A172 (cell line): ENCODE measurements at places on chromosomes 1 and 21.

- no peak for DNase-seq
Observed at GRCh38 chr1:20728371-20729154, 3.9 kb downstream of the SH2D5 start.

DNA sequence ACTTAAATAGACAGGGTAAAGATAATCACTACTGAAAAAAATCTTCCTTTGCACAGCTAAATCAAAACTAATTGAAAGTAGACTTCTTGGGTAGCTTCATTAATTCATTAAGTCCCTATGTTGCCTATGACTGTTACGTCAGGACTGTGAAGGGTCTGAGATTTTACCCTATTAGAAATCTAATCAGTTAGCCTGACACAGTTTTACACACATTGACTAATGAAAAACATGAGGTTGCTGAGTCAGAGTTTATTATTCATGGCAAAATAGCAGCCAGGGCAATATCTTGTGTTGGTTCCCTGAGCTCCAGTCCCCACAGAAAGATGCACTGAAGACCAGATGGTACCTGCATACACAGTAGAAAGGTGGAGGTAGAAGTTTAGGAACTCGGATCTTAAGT, 262.5 kb upstream of the ZP4 start:
- no peak for DNase-seq

DNA sequence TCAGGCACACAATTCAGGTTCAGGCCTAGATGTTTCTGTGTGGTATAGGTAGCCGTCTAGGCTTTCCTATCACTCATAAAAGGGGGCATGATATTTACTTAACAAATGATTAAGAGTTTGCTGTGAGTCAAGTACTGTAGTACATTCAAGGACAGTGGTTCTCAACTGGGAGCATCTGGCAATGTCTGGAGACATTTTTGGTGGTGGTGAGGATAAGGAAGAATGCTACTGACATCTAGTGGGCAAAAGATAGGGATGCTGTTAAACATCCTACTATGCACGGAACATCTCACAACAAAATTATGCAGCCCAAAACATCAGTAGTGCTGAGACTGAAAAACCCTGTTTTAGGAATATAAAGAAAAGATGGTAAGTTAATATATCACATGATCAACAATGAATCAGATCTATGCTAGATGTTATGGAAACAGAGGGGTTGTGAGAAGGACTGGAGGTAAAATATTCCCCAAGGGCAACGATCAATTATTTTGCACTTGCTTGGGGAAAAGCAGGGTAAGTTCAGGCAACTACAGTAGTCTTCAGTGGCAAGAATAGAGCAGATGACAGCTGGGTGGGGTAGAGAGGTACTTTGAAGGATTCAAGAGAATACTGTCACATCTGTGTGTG, 4.9 kb downstream of the DNTTIP2 start:
- peak; percentile 42 for DNase-seq

DNA sequence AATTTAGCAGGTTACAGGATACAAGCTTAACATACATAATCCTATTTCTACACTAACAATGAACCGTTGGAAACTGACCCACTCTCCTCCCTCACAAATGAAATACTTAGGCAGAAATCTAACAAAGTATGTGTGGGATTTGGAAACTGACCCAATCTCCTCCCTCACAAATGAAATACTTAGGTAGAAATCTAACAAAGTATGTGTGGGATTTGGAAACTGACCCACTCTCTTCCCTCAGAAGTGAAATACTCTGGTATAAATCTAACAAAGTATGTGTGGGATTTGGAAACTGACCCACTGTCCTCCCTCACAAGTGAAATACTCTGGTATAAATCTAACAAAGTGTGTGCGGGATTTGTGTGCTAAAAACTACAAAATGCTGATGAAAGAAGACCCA, 60.3 kb downstream of the TRAF5 start:
- no peak for DNase-seq

DNA sequence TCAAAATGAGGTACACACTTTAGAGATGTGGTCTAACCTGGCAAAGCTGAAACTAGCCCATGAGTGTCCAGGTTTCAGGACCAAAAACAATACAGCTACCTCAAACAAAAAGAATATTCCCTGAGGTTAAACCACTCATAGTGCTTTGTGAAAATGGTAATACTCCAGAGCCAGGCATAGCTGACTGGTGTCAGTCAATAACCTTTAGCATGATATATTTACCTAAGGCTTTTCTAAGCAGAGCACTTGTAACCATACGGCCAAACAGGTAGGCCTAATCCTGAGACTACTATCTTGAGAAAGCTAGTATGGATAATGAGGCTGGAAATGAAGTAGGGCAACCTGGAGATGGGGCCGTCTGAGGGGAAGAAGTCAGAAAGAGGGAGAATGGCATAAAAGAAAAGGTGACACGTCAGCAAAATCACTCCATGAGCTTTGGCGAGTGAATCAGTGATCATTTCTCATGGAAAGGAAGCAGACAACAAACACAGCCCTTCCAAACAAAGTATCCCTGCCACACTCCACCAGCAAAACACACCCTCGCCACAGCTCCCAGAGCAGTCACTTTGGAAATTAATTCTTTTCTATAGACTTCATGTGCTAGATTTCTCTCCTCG, 1.7 kb upstream of the LRRC52 start:
- no peak for DNase-seq

DNA sequence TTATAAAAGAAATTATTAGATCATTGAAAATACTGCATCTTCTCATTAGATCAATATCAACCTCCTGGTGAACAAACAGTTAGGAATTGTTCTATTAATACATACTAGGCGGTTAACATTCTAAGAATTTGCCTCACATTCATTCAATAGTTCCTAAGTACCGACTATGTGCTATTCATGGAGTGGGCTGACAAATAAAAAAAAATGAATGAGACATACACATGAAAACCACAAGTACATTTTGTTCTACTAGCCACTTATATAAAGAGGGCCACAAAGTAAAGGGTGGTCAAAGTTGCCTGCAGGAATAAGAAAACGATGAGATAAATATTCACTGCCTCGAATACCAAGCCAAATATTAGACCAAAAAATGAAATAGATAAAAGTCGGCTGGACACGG, 294.4 kb downstream of the SDCCAG8 start:
- DNase-seq: no peak

GRCh38 chr1:20381045-20381641, 90.5 kb downstream of the VWA5B1 start:
- DNase-seq: no peak

DNA sequence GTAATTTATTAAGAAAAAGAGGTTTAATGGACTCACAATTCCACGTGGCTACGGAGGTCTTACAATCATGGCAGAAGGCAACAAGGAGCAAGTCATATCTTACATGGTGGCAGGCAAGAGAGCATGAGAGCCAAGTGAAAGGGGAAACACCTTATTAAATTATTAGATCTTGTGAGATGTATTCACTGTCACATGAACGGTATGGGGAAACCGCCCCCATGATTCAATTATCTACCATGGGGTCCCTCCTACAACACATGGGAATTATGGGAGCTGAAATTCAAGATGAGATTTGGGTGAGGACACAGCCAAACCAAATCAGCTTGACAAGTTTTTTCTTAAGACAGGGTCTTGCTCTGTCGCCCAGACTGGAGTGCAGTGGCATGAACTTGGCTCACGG, 14.3 kb downstream of the DAP3 start:
- no peak for DNase-seq

DNA sequence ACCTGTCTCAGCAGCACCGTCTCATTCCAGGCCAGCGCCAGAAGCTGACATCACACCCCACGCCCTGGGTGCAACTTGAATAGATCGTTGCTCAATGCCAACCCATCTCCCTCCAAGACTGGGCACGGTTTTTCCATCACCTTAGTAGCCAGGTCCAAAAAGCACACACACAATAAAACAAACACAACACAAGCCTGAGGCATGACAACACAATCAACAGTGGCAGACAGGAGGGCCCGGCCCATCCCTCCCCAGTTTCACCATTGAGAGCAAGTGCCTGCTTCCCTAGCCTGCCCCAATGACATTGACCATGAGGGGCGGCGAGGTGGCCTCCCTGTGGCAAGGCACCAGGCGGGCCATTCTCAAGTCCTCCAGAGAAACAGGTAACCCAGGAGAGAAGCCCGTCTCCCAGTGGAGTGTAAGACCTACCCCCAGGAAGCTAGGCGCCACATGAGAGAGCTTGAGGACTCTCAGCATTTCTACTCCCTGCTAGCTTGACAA, 2.7 kb downstream of the IFFO2 start:
- DNase-seq: no peak

GRCh38 chr1:26429721-26430120, 2.4 kb upstream of the DHDDS start:
- DNase-seq: no peak

GRCh38 chr1:106564192-106564591, 492.3 kb upstream of the PRMT6 start:
- DNase-seq: no peak

- DNase-seq: no peak
Observed at GRCh38 chr1:200998323-200998722, 25.2 kb downstream of the KIF21B start.

DNA sequence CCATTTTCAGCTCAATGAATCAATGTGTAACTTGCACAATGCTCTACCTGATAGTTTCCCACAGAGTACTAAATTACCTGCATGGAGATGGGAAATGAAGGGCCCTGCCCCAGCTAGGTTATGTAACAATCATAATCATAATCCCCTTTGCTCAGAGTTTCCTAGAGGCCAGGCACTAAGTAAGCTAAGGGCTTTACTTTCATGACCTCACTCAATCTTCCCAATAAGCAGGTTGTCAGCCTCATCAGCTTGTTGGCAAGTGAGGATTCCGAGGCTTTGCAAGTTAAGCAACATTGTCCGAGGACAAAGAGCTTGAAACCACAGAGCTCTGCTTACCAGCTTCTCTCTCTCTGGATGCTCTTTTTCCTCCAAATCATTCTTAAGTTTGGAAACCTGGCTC, 64.1 kb upstream of the NTPCR start:
- no peak for DNase-seq

- DNase-seq: peak; percentile 16
Observed at GRCh38 chr1:119101563-119101962, 38.9 kb downstream of the WARS2 start.

GRCh38 chr1:247110627-247111258, 6.6 kb upstream of the ZNF669 start:
- no peak for DNase-seq

DNA sequence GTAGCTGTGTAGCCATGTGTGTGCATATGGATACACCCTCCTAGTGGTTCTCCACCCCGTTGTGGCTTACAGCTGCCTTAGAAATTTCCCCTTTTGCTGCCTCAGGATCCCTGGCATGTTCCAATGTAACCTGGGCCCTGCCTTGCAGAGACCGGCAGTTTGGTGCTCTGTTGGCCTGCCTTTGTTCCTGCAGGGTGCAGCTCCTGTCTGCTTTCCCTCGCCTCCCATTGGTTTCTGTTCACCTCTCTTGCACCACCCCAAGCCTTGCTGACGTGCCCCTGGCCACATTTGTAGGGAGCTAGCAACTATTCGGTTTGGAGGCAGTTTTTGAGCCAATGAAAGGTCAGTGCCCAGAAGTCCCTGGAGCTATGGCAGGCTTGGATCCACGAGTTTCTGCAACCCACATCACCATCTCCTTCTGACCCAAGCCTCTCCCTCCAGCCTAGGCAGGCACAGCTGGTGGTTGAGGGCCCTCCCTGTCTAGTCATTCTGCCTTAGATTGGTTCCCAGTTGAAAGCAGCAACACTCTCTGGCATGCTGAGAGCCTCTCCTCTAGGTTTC, 54.9 kb downstream of the MAB21L3 start:
- no peak for DNase-seq

GRCh38 chr1:157498736-157499090, 53.6 kb downstream of the FCRL5 start:
- DNase-seq: no peak

GRCh38 chr1:113156368-113156767, 83.4 kb downstream of the LRIG2 start:
- no peak for DNase-seq

GRCh38 chr1:65985393-65986066, 192.8 kb downstream of the PDE4B start:
- no peak for DNase-seq

GRCh38 chr1:198423673-198424072, 116.8 kb downstream of the ATP6V1G3 start:
- DNase-seq: no peak

DNA sequence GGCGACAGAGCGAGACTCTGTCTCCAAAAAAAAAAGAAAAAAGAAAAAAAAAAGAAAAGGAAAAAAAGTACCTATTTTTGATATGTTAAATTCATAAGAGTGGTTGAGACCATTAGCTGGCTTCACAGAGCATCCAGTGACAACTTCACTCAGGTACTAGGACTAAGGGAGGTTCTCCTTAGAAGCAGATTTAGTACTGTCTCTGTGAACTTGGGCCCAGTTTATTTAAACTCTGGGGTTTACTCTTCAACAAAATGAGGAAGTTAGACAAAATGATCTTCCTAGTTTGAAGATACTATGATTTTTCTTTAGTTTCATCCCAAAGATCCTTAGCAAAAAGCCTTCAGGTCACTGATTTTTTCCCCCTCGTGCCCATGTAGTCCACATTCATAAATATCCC, 21.2 kb downstream of the MACO1 start:
- no peak for DNase-seq

GRCh38 chr1:240508950-240509349, 103.0 kb downstream of the GREM2 start:
- no peak for DNase-seq

DNA sequence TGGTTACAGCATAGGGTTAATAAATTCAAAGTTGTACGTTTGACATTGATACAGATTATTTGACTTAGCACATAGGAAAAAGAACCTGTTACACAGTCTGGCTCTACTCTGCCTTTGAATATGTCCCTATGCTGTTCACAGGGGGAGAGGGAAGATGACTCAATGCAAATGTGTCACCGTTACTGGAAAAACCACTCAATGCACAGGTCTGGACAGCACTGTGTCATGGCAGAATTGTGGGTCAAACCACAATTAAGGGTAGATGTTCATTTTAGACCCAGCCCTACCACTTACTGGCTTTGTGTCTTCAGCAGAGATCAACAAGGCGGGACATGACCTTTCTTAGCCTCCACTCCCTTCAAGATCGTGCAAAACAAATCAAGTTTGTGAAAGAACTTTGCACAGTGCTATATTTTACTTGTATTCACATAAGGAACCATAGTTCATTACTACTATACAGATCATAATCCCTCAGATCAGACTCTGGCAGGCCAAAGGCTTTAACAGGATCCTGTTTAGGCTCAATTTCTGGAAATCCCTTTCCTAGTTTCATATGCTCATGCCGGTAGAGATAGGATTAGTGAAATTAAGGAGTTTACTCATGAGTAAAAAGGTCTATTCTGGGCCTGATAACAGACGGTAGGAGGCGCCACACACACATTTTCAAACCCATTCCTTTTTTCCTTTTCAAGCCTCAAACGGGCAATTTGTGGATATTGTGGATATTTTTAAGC, 22.1 kb downstream of the EIF2D start:
- DNase-seq: peak; percentile 88

- no peak for DNase-seq
Observed at GRCh38 chr1:20597650-20598049, 8.8 kb downstream of the CDA start.

DNA sequence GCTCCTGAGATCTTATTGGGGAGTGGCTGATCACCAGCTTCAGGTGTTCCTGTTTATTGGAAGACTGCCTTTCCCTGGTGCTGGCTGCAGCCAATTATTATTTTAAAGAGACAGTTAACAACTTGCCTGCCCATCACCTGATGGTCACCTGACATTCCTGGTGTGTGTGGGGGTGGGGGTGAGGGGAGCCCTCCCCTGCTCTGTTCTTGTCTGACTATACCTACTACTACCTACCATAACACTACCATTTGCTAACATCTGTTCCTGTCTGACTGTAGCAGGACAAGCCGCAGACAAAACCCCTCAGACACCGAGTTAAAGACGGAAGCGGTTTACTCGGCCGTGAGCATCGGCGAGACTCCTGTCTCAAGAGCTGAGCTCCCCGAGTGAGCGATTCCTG, 54.9 kb upstream of the NBPF3 start:
- DNase-seq: no peak

GRCh38 chr1:8259498-8260290, 58.2 kb upstream of the SLC45A1 start:
- peak; percentile 27 for DNase-seq
